ENCODE measurements at places on chromosomes 2 and 18.

GRCh38 chr2:241862775-241863535, 4.3 kb upstream of the PDCD1 start:
- no peak for DNase-seq

- DNase-seq: no peak
Measured at GRCh38 chr2:7007846-7008741, 90.9 kb downstream of the RNF144A start.

DNA sequence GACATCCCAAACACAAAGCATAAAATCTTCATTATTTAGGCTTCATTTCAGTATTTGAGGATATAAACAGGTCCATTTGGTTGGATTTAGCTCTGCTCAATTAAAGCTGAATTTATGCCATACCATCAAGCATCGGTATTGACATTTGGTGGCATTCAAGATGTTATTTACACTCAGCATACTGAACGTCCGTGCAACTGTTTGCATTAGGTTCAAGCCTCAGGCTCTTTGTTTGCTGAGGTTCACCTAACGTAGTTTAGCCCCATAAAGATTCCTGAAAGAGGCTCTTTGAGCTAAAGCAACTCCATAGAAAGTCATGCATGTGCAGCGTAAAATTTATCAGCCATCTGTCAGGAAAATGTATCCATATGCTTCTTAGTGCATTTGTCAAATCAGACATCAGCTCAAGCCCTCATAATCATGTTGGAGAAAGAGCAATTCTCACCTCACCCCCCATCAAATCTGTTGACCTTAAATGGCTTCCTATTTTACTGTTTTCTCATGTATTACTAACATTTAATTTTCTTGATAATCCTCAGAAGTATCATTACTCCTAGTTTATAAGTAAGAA, 366.9 kb downstream of the EPHA4 start:
- no peak for DNase-seq

DNA sequence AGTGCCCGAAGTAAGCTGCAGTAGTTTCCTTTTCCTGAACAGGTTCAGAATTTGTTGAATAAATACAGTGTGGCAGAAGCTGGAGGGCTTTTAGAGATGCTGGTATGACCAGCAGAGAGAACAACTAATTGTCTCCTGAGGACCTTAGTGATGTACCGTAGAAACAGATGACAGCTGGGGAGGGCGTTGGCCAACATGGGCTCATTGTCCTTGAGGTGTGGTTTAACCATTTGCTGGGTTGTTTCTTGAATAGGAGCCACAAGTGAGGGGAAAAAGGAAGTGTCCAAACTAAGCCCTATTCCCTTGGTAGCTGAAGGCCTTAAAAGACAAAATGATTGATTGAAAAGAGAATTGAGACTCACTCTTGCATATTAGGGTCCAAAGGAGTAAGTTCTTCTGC, 11.7 kb upstream of the FAM228A start:
- no peak for DNase-seq

- DNase-seq: no peak
Measured at GRCh38 chr2:219706823-219707281, 79.4 kb downstream of the SLC4A3 start.

- no peak for DNase-seq
Measured at GRCh38 chr2:217568289-217568971, 434.4 kb downstream of the TNS1 start.

GRCh38 chr18:24043403-24043802, 28.8 kb downstream of the TTC39C start:
- DNase-seq: no peak

DNA sequence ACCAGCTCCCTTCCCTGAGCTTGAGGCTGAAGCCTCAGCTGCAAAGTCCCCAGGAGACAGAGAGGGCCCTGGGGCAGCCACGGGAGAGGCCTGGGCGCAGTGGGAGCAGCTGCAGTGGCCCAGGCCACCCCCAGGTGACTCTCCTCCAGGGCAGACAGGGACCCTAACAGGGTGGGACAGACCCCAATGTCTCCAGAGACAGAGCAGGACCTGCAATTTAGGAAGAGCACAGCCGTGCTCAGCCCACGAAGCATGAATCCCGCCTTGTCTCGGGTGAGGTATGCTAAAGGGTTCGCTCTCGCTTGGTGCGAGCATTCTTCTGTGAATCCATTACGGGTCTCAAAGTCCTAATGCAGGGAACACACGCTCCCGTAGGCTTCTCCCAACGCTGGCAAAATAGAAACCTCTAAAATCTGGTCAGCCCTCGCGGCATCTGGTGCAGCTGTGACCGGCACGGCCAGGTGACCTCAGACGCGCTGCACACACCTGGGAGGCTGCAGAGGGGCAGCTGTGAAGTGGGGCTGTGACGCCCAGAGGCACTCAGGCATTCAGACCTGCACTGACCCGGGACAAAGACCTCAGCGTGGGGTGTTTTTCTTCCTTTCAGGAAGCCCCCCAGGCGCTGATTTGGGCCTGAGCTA, 12.6 kb downstream of the MBP start:
- DNase-seq: no peak

DNA sequence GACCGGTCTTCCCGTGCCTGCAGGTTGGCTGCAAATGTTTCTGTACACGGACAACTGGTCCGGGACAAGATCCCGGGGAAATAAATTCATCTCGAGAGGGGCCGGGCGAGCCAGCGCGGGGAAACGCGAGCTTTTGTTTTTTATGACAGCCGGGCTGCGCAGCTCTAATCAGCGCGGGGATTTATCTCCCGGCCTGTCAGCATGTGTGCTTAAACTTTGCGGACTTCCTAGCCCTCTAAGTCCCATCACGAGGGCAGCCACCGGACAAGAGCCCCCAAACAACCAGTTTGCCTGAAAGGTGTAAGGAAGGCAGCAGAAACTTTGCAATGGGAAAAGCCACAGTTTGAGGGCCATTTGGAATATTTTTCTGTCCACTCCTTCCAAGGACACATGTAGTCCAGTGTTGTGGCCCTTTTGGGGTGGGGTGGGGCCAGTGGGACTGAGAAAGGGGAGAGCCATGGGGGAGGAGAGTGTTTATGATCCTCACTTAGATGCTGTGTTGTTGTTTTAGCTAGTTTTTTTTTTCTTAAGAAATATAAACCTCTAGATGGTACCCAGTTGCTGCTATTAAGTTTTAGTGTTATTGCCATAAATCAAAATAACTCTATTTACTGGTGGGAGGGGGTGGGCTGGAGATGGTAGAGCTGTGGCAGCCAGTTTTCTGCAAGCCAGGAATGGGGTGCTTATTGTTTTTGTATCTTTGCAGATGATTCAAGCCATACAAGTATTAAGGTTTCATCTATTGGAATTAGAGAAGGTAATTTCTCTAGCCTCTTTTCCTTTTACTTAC, 6.0 kb downstream of the MEIS1 start:
- no peak for DNase-seq

DNA sequence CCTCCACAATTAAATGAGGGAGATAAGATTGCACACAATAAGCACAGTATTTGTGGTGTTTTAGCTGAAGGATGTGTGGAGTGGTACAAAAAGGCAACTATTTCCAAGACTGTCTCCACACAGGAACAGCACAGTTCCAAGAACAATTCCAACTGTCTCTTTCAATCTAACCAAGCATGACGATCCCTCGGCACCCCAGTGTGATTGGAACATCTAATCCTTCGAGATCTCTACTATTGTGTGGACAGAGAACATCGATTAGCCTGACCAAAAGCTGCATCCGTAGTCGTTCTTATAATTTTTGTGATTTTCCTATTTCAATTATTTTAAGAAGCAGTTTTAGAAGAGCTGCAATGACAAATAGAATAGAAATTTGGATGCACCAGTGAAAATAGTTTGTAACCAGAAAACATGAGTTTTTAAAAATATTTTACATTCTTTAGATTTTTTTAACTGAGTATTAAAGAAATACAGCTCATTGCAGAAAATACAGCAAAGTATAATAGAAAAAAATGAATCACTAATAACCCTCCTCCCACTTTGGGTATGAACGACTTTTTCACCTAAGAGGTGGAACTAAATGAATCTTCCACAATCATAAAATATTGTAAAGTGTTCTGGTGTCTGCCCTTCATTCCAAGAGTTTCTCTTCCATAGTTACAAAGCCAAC, 76.4 kb upstream of the CABLES1 start:
- no peak for DNase-seq

- DNase-seq: no peak
Measured at GRCh38 chr2:69203166-69203985, 183.7 kb downstream of the GFPT1 start.

GRCh38 chr2:194320520-194320919, 1336.5 kb upstream of the SLC39A10 start:
- no peak for DNase-seq

DNA sequence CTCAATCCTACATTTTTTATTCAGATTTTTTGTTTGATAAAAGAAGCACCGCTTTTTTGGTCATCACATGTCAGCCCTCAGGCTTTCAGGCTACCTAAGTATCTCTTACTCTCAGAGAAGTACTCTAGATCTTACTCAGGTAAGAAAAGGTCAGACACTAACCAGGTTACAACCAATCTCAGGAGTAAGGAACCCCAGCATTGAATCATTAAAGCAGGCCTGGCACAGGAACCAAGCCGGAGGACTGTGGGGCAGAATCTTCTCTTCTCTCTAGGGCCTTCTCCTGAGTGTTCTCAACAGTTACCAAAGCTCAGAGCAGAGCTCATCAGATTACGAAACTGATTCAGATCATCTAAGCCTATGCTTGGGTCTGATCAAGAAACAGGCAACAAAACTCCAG, 28.2 kb downstream of the RBMS1 start:
- DNase-seq: no peak

DNA sequence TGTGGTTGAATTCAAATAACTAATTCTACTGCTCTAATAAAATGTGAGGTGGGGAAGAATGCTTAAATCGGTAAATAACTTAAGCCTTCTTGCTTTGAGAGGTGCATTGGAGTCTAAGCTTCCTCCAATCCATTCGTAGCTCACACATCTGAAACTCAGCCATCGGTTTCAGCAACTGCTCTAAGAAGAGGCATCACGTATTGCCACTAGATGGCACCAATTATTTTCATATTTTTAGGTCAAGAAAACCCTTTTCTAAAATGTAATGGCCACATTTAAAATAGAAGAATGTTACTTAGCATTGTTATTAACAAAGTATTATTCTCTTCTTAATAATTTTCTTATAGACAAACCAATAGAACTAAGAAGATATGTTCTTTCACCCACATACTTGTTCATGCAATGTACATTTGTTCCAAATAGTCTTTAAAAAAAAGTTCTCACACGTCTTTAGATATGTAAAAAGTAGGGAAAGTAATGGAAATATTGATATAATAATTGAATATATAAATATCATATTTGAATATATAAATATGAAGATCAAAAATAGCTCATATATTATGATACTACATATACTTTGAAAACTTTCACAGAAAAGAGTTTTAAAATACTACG, 229.8 kb downstream of the CCDC178 start:
- DNase-seq: no peak

- no peak for DNase-seq
Measured at GRCh38 chr2:64404002-64404731, 49.8 kb upstream of the LGALSL start.

- no peak for DNase-seq
Measured at GRCh38 chr2:64675860-64676259, 22.1 kb upstream of the SERTAD2 start.

GRCh38 chr18:63969942-63970808, at the start of gene SERPINB8:
SERPINB8 (plus strand) TSS chr18:63970081; CDS start chr18:63978309, 8,228 bp downstream.
- peak; percentile 54 for DNase-seq

DNA sequence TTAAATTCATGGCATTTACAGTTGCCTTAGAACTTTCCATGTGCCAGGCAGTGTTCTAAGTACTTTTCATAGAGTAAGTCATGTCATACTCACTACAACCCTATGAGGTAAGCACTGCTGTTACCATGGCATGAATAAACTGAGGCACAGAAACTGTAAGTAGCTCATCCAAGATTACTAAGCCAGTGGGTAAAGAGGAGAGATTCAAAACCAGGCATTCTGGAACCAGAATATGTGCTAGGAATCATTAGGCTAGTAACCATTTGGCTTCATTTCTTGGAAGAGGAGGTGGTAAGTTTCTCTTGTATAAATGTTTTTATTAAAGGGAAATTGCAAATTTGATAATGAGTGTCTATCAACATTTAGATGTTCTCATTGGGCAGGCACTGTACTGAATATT, 35.1 kb downstream of the SOX11 start:
- DNase-seq: no peak

DNA sequence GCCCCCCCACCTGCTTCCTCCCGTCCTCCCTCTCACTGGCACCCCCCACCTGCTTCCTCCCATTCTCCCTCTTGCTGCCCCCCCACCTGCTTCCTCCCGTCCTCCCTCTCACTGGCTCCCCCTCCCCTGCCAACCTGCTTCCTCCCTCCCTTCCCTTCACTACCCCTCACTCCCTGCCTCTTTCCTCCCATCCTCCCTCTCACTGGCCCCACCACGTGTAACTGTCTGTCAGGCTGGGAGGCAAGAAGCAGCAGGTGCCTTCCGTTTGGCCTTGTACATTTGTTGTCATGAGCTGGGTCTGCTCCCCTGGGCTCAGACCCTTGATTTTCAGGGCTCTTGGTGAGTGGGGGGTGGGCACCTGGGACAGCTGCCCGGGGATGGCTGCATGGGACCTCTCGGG, 19.1 kb downstream of the RTP5 start:
- DNase-seq: no peak

- DNase-seq: no peak
Measured at GRCh38 chr2:31197166-31197565, 20.1 kb downstream of the CAPN14 start.

DNA sequence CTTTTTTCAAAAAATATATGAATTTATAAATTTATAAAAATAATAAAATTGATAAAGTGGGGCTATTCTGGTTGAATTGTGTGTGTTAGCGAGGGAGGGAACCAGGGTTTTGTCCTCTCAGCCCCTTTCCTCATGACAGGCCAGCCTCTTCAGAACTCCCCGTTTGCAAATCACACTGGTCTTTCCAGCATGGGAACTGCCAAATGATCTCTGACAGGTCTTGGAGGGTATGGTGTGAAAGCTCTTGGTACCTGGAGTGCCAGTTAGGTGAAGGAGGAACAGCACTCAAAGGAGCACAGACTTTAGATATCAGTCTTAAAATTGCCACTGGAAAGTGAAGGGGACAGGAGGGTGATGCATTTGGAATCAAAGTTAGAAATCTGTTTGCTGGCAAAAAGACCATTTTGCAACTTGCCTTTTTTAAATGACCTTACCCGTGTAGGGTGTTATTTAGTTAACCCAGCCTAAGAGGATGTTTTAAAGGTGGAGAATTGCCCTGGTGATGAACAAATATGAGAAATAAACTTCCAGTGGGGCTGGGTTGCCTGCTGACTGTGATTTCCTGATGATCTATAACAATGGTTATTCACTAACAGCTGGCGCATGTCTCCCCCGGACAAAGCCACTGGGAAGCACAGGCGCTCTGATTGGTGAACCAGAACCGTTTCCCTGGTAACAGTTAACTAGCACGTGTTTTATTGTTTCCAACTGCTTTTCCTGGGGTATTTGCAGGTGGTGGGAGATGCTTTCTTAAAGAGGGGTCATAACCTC, 85.3 kb upstream of the EFEMP1 start:
- no peak for DNase-seq

Measured in stimulated activated CD8-positive, alpha-beta memory T cell treated with anti-CD3 and anti-CD28 coated beads, Interleukin-15, amount 100 ng/mL, for 1 hour (primary cell).